Left ventricle myocardium inferior (tissue), 1 donor: ENCODE measurements at places on chromosomes 4 and X.

DNA sequence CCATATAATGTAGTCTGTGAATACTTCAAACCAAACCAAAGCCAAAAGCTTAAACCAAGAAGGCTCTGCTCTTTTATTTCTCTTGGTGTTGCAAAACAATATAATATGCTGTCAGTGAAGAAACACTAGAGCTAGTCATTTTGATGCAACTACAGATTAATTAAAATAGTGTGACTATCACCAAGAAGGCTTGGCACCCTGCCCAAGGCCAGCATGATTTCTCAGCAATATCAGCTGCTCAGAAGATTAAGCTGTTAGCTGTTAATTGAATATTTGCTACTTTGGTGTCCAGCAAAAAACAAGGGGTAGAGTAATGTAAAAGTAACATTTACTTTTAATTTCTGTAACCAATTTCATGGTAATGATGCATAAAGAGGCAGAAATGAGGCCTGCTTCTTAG, 104.9 kb upstream of the PRPS2 start:
- H3K36me3 ChIP-seq = no peaks in the 10 kb centered on the region
- H3K4me1 ChIP-seq = no peaks in the 10 kb centered on the region

DNA sequence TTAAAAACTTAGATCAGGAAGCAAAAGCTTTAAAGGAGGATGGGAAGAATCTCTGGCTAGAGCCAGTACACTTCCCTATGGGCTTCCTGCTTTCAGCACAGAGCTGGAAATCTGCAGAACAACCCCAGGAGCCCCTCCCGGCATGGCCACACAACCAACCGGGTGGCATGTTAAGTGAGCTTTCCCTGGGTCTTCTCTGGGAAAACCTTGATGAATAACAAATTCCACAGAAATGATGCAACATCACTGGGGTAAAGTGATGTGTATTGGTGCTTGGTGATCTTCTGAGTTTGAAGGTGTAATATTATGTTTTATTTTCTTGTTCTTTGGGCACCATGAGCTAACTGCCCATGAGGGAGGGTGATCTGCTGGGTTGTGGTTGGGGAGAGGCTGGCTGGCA, 22.1 kb downstream of the NHS start:
- H3K27ac ChIP-seq = no peak overlapping the region
- no peaks in the 10 kb centered on the region for H3K27me3 ChIP-seq
- H3K36me3 ChIP-seq = no peaks in the 10 kb centered on the region
- DNase-seq = no peak

DNA sequence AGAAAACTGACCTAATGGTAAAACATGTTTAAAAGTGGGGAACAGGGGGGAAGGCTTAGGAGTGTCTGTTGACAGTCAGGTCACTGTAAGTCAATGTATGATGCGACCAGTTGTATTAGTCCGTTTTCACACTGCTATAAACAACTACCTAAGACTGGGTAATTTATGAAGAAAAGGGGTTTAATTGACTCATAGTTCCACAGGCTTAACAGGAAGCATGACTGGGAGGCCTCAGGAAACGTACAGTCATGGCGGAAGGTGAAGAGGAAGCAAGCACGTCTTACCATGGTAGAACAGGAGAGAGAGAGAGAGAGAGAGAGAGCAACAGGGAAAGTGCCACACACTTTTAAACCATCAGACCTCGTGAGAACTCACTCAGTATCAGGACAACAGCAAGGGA, 13.0 kb upstream of the PLAC1 start:
- no peaks in the 10 kb centered on the region for H3K36me3 ChIP-seq
- H3K27ac ChIP-seq = no peak overlapping the region
- no peaks in the 10 kb centered on the region for H3K27me3 ChIP-seq
- no peak overlapping the region for H3K4me3 ChIP-seq
- H3K4me1 ChIP-seq = no peaks in the 10 kb centered on the region

DNA sequence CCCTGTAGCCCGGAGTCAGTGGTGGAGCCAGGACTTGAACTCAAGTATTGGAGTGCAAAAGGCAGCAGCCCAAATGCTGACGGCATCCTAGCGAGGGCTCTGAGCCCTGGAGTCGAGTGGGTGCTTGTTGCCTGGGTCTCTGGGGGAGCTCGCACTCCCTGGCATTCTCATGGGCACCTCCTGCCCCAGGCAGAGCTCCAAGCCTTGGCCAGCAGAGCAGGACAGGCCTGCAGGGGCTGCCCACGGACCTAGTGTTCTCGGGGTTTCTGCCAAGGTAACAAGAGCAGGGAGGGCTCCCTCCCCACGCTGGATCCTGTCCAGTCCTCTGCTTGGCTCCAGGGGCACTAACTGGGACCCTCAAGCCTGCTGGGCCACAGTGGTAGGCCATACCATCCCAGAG, 17.6 kb upstream of the WFS1 start:
- DNase-seq = no peak
- peaks cover 48% of the 10 kb centered on the region for H3K27me3 ChIP-seq
- H3K4me3 ChIP-seq = no peak overlapping the region
- H3K27ac ChIP-seq = no peak overlapping the region

DNA sequence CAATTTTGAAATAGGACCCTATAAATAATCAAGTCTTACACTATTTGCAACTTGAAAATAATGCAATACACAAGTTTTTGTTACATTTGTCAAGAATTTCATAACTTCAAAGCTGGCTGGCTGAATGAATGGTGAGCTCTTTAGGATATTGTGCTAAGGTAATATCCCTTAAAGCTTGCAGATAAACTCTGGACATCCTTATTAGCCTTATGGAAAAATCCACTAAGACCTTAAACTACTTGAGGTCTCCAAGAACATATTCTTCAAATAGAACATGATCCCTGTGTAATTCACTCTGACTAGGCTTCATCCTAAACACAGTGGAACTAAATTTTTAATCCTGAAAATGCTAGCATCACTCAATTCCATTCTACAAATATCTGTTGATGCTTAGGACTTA, 199.3 kb downstream of the PACRGL start:
- no peaks in the 10 kb centered on the region for H3K36me3 ChIP-seq
- no peaks in the 10 kb centered on the region for H3K27me3 ChIP-seq
- H3K4me1 ChIP-seq = no peaks in the 10 kb centered on the region
- DNase-seq = no peak
- no peak overlapping the region for H3K27ac ChIP-seq

DNA sequence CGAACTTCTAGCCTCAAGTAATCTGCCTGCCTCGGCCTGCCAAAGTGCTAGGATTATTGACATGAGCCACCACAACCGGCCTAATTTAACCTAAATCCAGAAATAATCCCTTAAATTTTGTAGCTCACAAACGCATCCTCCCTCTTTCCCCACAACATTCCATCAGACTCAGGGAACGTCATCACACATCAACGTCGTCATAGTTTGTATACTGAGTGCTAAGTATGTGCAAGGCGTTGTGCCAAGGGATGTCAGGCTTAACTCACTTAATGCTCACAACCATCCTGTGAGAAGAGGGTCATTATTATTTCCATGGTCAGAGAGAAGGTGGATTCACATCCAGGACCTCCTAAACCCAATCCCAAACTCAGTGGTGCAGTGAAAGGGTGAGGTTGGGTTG, 9.6 kb upstream of the GSX2 start:
- H3K27ac ChIP-seq = no peak overlapping the region
- no peak for DNase-seq
- H3K36me3 ChIP-seq = no peaks in the 10 kb centered on the region
- H3K4me3 ChIP-seq = no peak overlapping the region
- H3K4me1 ChIP-seq = peaks cover 17% of the 10 kb centered on the region

DNA sequence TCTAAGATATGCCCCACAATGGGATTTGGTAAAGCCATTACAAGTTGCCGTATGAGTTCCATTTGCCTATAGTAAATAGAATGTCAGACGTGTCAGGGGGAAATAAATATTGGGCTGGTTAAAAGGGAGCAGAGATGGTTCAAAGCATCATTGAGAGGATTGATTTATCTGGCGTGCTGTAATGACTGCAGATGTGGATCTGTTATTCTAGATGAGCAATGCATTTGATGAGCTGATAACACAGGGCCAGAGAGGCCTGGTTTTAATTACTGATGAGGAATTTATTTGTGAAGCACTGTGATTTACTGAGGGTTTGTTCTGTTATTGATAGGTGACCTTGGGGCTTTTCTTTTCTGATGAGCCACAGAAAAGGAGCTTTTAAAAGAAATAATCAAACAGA, 62.5 kb downstream of the DACH2 start:
- no peaks in the 10 kb centered on the region for H3K27me3 ChIP-seq
- no peaks in the 10 kb centered on the region for H3K4me1 ChIP-seq
- H3K36me3 ChIP-seq = no peaks in the 10 kb centered on the region
- no peak overlapping the region for H3K27ac ChIP-seq

- no peaks in the 10 kb centered on the region for H3K27me3 ChIP-seq
- H3K36me3 ChIP-seq = no peaks in the 10 kb centered on the region
- no peak overlapping the region for H3K27ac ChIP-seq
- no peak overlapping the region for H3K4me3 ChIP-seq
Observed at GRCh38 chrX:97199501-97199900, 315.8 kb downstream of the RPA4 start.

DNA sequence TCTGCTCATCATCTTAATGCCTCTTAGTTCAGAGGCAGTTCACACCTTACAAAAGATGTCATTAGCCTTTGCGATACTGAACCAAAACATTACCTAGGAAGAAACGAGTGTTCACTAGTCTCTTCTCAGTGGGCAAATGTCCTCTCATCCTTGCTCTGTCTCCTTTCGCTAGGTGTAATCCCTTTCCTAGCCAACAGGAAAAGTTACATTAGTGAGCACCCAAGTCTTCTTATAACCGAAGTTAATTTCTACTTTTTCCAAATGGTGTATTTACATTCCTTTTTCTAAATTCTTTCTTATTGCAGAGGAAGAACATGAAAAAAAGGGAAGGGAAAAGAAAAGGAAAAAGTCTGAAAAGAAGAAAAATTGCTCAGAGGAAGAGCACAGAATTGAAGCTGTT, 46.9 kb downstream of the SMIM31 start:
- H3K36me3 ChIP-seq = no peaks in the 10 kb centered on the region
- no peak overlapping the region for H3K27ac ChIP-seq
- no peak for DNase-seq
- no peak overlapping the region for H3K4me3 ChIP-seq
- H3K4me1 ChIP-seq = no peaks in the 10 kb centered on the region

GRCh38 chr4:110135523-110135922, 62.9 kb downstream of the ELOVL6 start:
- H3K36me3 ChIP-seq = no peaks in the 10 kb centered on the region
- no peaks in the 10 kb centered on the region for H3K4me1 ChIP-seq
- H3K27ac ChIP-seq = no peak overlapping the region
- no peak for DNase-seq

DNA sequence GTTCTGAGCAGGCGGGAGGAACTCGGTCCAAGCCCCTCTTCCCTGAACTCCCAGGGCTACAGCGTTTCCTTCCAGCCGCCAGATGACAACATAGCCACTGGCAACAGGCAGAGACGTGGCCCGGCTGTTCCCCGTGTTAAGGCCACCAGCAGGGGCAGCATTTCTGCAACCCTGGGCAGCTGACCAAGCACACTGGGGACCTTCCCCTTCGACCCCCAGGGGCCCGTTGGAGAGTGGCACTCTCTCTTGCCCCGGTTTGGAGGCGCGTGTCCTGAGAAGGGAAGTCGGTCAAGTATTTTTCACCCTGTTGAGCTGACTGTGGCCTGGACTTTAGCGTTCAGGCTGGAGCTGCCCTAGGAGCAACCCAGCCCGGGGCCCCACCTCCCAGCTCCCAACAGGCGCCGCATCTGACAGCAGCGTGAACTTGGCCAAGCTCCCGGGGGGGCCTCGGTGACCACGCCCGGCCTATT, 37.6 kb downstream of the ZBTB49 start:
- peaks cover 10% of the 10 kb centered on the region for H3K4me1 ChIP-seq
- H3K27ac ChIP-seq = no peak overlapping the region
- H3K4me3 ChIP-seq = no peak overlapping the region
- H3K27me3 ChIP-seq = no peaks in the 10 kb centered on the region

- no peak for DNase-seq
- H3K27ac ChIP-seq = no peak overlapping the region
- no peak overlapping the region for H3K4me3 ChIP-seq
- no peaks in the 10 kb centered on the region for H3K4me1 ChIP-seq
- H3K36me3 ChIP-seq = no peaks in the 10 kb centered on the region
Observed at GRCh38 chr4:144356941-144357381, 216.4 kb upstream of the GYPA start.

DNA sequence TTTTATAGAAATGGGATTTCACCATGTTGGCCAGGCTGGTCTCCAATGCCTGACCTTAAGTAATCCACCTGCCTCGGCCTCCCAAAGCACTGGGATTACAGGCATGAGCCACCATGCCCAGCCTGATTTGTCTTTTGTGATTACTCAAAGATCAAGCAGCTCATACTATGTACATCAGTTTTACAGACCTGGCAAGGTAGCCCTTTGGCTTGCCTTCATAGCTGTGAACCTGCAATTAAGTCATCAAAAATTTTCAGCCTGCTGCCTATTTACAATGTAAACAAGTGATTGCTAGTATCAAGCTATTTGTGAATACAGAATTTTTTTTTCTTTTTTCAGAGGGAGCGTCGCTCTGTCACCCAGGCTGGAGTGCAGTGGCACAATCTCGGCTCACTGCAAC, 46.2 kb downstream of the GSX2 start:
- no peak for DNase-seq
- H3K4me1 ChIP-seq = no peaks in the 10 kb centered on the region
- H3K4me3 ChIP-seq = no peak overlapping the region
- H3K27ac ChIP-seq = no peak overlapping the region
- H3K27me3 ChIP-seq = peaks cover 25% of the 10 kb centered on the region

DNA sequence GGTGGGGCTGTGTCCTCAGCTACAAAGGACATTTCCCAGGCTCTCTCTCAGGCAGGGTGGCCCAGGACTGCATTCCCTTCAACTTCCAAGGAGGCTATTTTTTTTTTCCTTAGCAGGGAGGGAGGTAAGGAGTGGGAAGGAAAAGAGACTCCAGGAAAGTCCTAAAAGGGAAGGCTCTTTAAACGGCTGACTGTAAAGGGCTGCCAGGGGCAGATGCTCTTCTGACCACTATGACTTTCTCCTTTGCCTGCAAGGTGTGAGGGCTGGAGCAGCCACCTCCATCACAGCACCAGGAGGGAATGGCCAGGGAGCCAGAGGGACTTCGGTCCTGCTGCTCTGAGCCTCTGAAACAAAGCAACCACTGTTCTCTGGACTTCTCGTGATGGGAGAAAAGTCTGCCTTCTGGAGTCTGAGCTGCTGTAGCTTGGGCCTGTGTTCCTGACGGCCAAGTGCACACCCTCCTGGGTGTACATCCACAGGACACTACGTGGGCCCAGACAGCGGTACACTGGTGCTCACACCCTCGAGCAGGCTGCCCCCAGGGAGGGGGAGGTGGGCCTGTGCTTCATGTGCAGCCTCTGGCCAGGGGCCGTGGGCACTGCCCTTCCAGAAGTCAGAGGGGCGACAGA, 17.9 kb downstream of the NAT8L start:
- H3K4me3 ChIP-seq = no peak overlapping the region
- H3K27ac ChIP-seq = no peak overlapping the region
- no peaks in the 10 kb centered on the region for H3K27me3 ChIP-seq

GRCh38 chr4:123256901-123257300, 139.7 kb upstream of the SPRY1 start:
- no peak for DNase-seq
- no peak overlapping the region for H3K27ac ChIP-seq
- peaks cover 36% of the 10 kb centered on the region for H3K4me1 ChIP-seq
- H3K27me3 ChIP-seq = no peaks in the 10 kb centered on the region
- no peaks in the 10 kb centered on the region for H3K36me3 ChIP-seq

GRCh38 chr4:37715889-37716402, 29.8 kb upstream of the RELL1 start:
- no peaks in the 10 kb centered on the region for H3K27me3 ChIP-seq
- no peaks in the 10 kb centered on the region for H3K36me3 ChIP-seq
- no peak overlapping the region for H3K4me3 ChIP-seq
- H3K4me1 ChIP-seq = peaks cover 10% of the 10 kb centered on the region
- peak overlapping the region; percentile 27 for H3K27ac ChIP-seq

- peaks cover 10% of the 10 kb centered on the region for H3K36me3 ChIP-seq
- no peak overlapping the region for H3K4me3 ChIP-seq
- peaks cover 7% of the 10 kb centered on the region for H3K27me3 ChIP-seq
- DNase-seq = no peak
- H3K4me1 ChIP-seq = peaks cover 19% of the 10 kb centered on the region
Observed at GRCh38 chr4:170091069-170091696, 1.4 kb upstream of the AADAT start.
